ENCODE measurements at places on chromosomes 5 and 9. TPM values are rescaled to one million over a fixed set of nuclear protein-coding genes. Genes with fewer than 3 reads are reported as not detected.

The PIP5K1B gene
- total RNA-seq = 3.1 TPM

The NR5A1 gene
- total RNA-seq = not detected

The SLC36A2 gene
- total RNA-seq = not detected

The IL7R gene
- 272 TPM for total RNA-seq

The SH3GL2 gene
- total RNA-seq = not detected

The TSSK1B gene
- total RNA-seq = not detected

The DND1 gene
- total RNA-seq = 2.3 TPM

The ACOT12 gene
- total RNA-seq = not detected

The OBP2B gene
- not detected for total RNA-seq

The OR1Q1 gene
- total RNA-seq = not detected

The ERAP2 gene
- 37.0 TPM for total RNA-seq

The RNF183 gene
- not detected for total RNA-seq

The FAM78A gene
- total RNA-seq = 44.4 TPM

The IL3 gene
- 69.7 TPM for total RNA-seq

The GMCL2 gene
- not detected for total RNA-seq

The CARD19 gene
- 43.6 TPM for total RNA-seq

The SH2D3C gene
- total RNA-seq = 14.1 TPM

The CTNND2 gene
- total RNA-seq = not detected

GRCh38 chr5:5340206-5340729 is 82.2 kb upstream of the ICE1 start:
- no peak for DNase-seq

GRCh38 chr9:22169243-22169642 is 160.1 kb upstream of the CDKN2B start:
- DNase-seq = no peak

DNA sequence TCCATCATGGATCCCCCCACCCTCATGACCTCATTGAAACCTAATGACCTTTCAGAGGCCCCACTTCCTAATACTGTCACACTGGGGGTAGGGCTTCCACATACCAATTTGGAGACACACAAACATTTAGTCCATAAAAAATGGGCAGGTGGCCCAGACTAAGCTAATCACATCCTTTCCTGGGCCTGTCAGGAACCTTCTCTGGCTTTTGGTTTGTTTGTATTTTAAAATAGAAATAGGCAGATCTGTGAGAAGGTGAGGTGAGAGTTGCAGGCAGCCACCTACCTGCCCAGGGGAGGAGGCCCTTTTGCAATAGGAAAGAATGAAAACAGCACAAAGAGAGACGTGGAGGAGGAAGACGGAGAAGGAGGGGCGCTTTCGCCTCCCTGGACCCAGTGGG is 90.2 kb upstream of the BOD1 start:
- DNase-seq = no peak

DNA sequence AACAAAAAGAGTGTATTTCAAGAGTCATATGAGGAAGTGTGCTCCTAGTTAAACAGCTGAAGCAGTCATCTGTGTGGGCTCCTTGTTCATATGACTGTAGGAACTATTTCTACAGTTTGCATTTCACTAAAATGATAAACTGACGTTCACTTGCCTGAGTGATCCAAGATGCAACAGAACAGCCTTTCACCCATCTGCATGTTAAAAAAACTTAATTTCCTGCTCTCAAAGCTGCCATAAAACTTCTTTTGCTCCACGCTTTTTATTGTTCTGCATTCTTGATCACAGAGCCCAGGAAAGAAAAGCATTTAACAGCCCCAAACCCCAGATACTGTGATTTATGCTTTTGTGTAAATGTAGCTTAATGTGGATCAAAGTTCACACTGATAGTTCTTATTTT is 43.9 kb downstream of the ZNF608 start:
- DNase-seq = no peak

DNA sequence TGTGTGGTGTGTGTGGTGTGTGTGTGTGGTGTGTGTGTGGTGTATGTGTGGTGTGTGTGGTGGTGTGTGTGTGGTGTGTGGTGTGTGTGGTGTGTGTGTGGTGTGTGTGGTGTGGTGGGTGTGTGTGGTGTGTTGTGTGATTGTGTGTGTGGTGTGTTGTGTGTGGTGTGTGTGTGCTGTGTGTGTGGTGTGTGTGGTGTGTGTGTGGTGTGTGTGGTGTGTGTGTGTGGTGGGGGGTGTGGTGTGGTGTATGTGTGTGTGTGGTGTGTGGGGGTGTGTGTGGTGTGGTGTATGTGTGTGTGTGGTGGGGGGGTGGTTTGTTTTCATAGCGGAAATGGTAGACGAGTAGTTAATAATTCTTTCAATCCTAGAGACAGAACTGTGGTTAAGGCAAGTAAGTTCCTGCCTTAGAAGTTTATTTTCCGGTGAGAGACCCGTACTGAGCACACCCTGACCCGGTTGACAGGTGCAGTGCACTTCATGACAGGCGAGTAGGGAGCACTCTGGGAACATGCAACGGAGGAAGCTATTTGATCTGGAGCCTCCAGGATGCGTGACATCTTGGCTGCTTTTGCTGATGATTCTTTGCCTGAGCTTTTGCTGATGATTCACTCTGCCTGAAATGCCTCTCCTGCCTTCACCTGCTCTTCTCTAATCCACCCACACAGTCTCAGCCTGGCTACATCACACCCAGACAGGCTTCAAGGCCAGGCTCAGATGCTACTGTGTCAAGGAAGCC is 21.7 kb upstream of the FAT2 start:
- no peak for DNase-seq

- DNase-seq = no peak
Observed at GRCh38 chr5:101897914-101898313, 398.2 kb downstream of the SLCO4C1 start.

DNA sequence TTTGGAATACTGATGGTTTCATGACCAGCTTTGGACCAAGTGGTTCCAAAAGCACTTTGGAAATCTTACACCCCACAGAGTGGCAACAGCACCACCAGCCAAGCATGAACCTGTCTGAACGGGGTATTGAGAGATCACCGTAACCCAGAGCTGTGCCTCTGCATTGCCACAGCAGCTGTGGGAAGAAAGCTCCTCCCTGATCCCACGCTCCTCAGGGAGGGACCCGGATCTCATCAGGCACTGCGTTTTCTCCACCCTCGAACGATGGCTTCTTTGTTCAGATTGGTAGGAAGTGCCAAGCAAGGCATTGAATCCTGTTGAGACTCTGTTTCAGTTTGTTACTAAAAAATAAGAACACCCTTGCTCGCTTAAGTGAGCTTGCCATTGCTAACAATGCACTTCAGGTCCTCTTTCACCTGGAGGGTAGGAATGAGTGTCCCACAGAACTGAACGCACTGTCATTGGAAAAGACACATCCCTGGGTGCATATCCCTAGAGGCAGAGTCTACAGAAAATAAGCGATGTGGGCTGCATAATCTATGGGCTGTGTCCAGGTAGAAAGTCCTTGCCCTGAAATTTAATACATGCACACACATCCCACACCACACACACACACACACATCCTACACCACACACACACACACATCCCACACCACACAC is 118.0 kb upstream of the ICE1 start:
- no peak for DNase-seq

GRCh38 chr9:129464972-129465833 is 155.7 kb downstream of the C9orf50 start:
- DNase-seq = no peak

GRCh38 chr9:27714388-27714787 is 141.1 kb upstream of the C9orf72 start:
- no peak for DNase-seq

GRCh38 chr5:149724130-149724840 is 5.8 kb upstream of the PPARGC1B start:
- DNase-seq = no peak

DNA sequence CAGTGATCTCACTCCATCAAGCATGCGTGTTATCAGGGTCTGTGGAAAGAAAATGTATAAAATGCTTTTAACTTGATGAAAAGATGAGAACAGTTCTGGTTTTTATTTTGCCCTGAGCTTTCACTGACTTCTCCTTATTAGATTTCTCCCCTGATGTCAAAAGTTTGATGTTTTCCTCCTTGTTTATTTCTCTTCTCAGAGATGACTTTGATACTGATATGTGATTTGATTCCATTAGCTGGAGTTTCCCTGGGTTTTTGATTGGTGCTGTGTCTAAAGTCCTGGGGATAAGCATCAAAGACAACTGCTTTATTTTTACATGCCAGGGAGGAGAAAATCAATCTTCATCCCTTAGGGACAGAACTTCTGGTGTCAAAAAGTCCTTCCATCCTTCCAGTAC is 510.0 kb downstream of the KCTD16 start:
- DNase-seq = no peak

DNA sequence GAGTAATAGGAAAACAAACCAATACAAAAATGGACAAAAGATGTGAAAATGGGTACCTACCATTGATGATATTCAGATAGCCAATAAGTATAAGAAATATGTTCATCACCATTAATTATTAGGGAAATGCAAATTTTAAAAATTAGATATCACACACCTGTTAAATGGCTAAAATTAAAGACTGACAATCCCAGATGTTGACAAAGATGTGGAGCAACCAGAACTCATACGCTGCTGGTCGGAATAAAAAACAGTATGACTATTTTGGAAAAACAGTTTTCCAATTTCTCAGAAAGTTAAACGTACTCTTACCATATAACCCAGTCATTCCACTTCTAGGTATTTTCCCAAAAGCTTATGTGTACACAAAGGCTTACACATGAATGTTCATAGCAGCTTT is 27.1 kb downstream of the TMEM267 start:
- DNase-seq = no peak

- DNase-seq = no peak
Observed at GRCh38 chr5:31469886-31470285, 62.0 kb downstream of the DROSHA start.

- DNase-seq = no peak
Observed at GRCh38 chr9:91488341-91488740, 64.7 kb upstream of the NFIL3 start.

DNA sequence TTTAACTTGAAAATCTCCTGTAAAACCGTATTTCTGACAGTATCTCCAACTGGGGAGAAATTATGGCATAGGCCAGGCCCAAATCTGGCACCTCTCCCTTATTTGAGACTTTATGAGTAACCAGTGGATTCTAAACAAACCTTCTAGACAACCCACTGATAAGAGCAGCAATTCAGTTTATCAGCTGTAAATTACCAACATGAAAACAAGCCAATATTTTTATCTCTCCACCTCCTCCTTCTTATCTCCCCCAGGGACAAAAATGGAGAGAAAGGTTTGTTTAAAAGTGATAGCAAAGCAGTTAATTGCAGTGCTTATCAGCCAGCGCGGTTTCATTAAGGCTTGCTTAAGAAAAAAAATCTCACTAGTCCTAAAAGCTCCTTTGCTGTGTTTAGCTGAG is 53.8 kb downstream of the KCNV2 start:
- DNase-seq = no peak

DNA sequence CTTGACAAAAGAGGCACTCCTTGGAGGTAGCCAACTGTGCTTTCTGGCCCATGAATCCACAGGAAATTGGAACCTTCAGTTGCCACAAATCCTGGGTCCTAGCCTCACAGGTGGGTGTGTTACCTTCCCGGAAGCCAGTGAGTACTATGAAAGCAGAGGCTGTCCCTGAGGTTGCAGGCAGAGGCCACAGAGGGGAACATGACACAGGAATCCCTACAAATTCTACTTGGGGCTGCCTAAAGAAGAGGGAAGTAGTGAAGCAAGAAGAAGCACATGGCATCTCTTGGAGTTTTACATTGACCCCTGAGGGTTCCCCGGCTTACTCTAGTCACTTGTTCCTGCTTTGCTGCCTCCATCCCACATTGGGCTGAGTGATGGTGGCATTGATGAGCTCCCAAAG is 2.6 kb downstream of the SLC22A5 start:
- no peak for DNase-seq

- no peak for DNase-seq
Observed at GRCh38 chr5:2200261-2200950, 317.7 kb upstream of the IRX4 start.

GRCh38 chr5:126499853-126500342 is 76.7 kb downstream of the GRAMD2B start:
- peak; percentile 5 for DNase-seq

DNA sequence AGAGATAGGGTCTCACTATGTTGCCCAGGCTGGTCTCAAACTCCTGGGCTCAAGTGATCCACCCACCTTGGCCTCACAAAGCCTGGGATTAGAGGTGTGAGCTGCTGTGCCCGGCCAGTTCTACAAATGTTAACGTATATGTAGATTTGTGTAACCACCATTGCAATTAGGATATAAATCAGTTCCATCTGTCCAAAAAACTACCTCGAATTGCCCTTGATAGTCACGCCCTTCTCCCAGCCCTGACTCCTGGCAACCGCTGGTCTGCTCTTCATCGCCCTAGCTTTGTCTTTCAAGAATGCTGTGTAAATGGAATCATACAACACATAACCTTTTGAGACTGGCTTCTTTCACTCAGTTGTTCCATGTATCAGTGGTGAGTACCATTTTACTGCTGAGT is 46.1 kb upstream of the PPARGC1B start:
- DNase-seq = no peak

DNA sequence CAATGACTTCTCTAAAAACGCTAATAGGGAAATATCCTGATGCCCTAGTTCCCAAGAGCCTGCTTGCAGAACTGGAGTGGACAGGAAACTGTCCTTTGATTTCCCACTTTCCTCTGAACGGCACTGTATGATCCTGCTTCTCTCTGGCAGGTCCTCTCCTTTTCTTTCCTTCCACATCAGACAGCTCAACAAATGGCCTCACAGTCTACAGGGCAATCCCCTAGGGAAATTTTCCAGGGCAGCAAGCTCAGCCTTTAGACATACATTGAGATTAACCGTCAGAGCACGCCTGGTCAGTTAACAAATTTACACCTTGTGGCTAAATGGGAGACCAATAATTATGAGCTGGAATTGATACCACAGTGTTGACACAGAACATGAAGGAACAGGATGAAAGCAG is 164.9 kb downstream of the SLC24A2 start:
- no peak for DNase-seq

GRCh38 chr9:100322954-100323536 is 29.7 kb downstream of the TEX10 start:
- no peak for DNase-seq

Data from CD8-positive, alpha-beta memory T cell (primary cell).